ENCODE measurements at places on chromosomes 7 and 10.

DNA sequence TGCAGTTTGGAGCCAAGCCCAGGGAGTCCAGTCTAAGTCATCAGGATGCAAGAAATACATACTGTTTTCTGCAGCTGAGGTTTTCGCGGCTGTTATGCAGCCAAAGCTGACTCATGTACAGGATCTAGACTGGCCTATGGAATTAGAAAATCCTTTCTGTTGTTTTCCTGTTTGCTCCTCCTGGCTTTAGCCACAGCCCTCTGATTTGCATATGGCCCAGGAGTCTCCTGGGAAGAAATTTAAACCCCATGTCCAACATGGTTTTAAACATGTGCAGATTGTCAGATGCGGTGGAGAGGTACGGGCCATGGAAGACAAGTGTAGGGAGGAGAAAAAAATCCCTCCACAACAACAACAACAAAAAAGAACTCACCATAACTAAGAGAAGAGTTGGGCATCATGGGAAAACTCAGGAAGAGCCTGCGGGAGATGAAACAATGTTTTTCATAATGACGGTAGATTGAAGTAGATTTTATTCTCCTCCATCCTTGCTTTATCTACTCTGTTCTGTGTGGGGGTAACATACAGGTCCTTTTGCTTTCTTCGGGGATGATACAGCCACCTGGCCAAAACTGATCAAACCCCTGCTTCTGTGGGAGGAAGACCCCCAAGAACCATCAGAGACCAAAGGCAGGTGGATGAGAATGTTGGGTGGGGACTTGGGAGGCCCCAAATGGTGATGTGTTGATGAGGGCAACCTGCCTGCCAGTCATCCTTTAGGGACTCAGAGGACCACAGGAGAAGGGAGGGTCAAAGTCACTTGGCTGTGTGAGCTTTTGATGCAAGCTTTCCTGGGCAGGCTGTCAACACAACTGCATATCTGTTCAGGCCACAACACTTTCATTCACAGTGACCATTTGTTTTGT, 29.8 kb upstream of the GNA12 start:
- no peak for DNase-seq

DNA sequence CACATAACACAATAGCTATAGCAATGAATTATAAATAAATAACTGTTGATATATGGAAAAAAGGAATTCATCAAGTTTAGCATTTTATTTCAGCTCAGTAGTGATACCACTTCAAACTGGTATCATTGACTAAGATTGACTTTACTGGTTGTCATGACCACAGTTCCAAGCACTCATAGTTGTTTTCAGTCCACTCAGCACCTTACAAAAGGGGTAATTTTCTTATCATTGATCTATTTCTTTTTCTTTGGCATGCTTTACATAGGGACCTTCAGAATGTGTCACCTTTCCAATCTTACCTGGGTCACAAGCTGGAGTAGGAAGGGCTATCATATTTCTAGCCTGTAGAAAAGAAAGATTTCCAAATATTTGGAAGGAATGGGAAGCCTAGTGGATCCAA, 275.5 kb upstream of the TMEM229A start:
- DNase-seq, result no peak

- no peak for DNase-seq
Measured at GRCh38 chr7:7318601-7319000, 136.3 kb downstream of the C1GALT1 start.

- no peak for DNase-seq
Measured at GRCh38 chr7:158018971-158019645, 568.5 kb downstream of the PTPRN2 start.

- no peak for DNase-seq
Measured at GRCh38 chr10:77664696-77665095, 27.1 kb upstream of the KCNMA1 start.

GRCh38 chr7:126211875-126212274, 1040.9 kb downstream of the GRM8 start:
- DNase-seq, result no peak

- DNase-seq, result peak; percentile 7
Measured at GRCh38 chr10:18238870-18239485, 98.8 kb downstream of the CACNB2 start.

DNA sequence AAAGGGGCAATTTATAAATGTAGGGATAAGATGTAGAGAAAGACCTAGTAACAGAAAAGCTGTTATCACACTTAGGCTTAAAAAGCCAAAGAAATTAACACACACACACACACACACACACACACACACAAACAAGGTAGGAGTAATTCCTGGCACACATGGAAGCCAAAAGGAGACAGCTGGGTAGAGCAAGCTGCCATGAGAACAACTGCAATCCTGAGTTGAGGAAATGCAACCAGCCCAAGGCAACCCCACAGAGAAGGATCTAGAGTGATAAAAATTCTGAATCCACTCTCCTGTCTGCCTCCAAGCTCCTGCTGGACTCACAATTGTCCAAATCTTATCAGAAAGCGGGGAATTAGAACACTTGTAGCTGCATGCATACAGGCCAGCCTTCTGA, 229.1 kb upstream of the DGKB start:
- DNase-seq, result no peak

GRCh38 chr7:118186501-118186900, 2.5 kb downstream of the LSM8 start:
- DNase-seq, result no peak

- DNase-seq, result no peak
Measured at GRCh38 chr7:96026611-96027010, 254.3 kb downstream of the DYNC1I1 start.

GRCh38 chr7:7912937-7913336, 55.7 kb upstream of the GLCCI1 start:
- peak; percentile 20 for DNase-seq

DNA sequence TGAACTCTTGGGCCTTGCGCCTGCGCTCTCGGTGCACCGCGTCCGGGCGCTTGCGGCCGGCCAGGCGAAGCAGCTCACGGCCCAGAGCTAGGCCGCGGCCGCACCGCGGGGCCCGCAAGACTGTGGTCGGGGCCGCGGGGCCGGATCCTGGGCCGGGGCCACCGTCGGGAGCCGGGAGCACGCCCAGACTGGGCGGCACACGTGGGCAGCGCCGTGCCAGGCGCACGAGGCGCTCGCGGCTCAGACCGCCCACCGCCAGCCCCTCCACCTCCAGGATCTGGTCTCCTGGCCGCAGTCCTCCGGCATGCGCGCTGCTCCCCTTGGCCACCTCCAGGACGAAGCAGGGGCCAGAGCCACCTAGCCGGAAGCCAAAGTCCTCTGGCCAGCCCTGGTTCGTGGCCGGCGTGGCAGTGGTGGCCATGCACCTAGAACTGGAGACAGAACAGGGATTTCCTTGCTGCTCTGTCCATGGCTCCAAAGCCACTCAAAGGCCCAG, at the start of gene GRID2IP:
Gene GRID2IP, minus strand, starts transcription at position 446 of the 496 bp plus-strand sequence. Its CDS starts 25 bp downstream, at position 421.
- DNase-seq, result no peak

DNA sequence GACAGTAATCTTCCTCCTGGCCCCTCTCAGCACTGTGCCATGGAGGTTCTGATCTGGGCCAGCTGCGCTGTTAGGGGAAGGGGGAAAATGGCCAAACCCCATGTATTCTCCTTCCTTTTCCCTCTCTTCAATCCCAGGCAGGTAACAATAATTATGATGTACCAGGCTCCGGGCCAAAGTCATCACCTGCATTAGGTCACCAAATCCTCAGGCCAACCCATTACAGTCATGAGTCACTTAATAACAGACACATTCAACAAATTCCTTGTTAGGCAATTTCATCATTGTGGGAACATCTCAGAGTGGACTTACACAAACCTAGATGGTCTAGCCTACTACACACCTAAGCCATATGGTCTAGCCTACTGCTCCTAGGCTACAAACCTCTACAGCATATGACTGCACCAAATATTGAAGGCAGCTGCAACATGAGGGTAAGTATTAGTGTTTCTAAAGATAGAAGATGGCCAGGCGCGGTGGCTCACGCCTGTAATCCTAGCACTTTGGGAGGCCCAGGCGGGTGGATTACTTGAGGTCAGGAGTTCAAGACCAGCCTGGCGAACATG, 2.2 kb upstream of the HSPB1 start:
- DNase-seq, result no peak

- DNase-seq, result no peak
Measured at GRCh38 chr7:18313965-18314364, 181.6 kb upstream of the HDAC9 start.

- no peak for DNase-seq
Measured at GRCh38 chr10:60827791-60828488, 49.7 kb downstream of the CDK1 start.

GRCh38 chr7:36084485-36085091, 68.5 kb upstream of the EEPD1 start:
- DNase-seq, result no peak

DNA sequence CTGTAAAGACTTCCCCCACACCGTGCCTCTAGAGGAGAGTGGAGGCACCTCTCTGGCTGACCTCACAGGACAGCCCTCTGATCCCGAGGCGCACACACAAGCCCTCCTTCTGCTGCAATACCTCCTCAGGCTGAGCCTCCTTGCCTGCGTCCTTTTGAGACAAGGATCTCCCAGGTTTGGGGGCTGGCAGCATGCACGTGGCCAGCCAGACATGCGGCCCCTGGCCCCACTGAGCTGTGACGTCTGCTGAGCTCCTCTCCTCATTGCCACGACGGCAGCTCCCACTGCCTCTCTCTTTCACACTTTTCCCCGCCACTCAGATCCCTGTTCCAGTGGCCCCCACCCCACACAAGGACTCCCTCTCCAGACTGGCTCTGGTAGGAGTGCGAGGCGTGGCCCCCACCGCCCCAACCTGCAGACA, 12.2 kb upstream of the DNAAF5 start:
- no peak for DNase-seq

- DNase-seq, result no peak
Measured at GRCh38 chr7:101347477-101347876, 15.2 kb upstream of the COL26A1 start.

DNA sequence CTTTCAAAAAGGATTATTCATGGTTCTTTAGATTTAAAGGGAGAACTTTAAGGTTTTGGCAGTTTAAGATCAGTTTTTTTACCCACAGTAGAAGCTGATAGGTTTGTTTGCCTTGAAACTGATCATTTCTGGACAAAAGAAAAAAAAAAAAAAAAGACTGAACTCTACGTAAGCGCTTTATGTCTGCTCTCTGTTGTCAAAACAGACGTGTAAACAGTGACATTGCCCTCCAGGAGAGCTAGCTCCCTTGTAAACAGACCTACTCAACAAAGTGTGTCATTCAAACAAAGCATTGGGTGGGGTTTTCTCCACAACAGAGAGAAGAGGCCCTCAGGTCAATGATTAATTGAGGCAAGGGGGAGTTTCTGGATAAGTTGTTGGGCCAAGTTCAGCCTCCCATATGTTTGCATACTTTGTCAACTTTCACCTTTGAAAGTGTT, 568.1 kb upstream of the LRRN3 start:
- DNase-seq, result peak; percentile 74

DNA sequence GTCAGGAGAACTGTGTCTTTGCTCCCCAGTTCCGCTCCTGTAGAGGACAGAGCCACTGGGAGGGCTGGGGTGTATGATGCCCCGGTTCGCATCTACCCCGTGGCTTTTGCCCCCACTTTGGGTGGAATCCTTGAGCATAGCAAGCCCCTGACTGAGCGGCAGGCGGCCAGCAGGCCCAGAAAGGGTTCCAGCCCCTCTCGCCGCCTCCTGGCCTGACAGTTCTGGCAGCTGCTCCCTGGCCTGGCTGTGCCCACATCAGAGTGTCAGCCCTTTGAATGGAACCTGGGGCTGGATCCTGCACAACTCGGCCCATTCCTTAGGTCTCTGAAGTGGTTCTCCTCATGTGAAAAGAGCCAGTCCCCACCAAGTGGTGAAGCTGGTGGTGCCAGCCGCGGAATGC, 106.7 kb downstream of the GRK5 start:
- DNase-seq, result no peak

DNA sequence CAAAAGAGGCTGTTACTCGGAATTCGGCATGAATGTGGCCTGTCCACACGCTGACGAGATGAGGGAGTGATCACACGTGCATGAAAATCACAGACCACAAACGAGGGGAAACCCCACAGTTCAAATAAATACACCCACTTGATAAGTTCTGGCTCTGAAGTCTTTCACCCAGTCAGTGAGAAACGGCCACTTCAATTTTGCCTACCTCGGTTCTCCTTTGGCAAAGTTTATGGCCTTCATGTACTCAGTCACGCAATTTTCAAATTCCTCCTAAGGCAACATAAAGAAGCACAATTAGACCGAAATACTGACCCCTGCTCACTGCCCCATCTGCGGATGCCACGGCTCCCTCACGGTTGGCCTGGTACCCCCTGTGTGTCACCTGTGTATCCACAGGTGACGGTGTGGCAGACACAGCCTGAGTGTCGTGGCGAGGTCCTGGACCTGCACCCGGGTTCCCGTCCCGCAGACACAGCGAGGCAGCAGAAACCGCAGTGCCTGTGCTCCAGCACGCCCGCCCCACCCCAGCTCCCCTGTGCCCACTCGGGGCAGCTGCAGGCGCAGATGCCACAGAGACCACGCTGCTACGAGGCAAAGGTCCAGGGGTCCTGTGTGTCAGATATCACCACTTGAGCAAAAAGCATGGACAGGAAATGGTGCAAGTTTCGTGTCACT, 1.4 kb downstream of the CFAP46 start:
- DNase-seq, result no peak

DNA sequence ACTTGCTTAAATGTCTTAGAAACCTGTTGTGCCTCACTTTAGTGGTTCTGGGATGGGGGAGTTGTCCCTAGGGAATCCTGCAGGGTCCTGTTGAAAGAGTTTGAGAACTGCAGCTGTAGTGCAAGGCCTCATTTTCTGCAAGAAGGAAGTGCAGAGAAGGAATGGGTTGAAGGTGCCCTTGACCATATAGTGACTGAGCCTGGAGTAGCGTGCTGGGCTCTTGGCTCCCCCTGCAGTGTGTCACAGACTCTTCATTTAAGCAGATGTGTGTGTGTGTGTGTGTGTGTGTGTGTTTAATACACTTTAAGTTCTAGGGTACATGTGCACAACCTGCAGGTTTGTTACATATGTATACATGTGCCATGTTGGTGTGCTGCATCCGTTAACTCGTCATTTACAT, 92.2 kb downstream of the GRK5 start:
- no peak for DNase-seq

GRCh38 chr10:127337801-127338200, 141.4 kb upstream of the INSYN2A start:
- DNase-seq, result no peak

- DNase-seq, result no peak
Measured at GRCh38 chr7:113015034-113015645, 71.5 kb downstream of the GPR85 start.

DNA sequence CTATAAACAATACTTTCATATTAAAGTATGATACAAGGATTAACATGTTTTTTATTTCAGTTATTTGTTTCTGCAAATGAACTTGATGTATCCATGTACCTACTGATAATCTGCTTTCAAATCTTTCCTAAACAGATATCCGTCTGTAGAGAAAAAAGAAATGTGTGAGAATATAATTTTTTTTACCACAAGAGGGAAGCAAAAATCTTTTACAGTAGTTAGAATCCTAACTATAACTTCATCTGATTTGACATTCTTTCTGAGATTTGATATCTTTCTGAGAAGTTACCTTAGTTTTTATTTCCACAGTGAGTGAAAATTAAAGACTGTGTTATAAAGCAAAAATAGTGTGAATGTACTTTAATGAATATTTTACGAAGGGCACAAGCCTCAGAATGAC, 203.9 kb upstream of the PCLO start:
- peak; percentile 42 for DNase-seq

All from NCI-H2227 treated with DMSO at 0.1 percent for 48 hours (cell line).